Amniotic epithelial cell (primary cell): ENCODE measurements at places on chromosomes 16 and 17.
A peak's percentile ranks its signal among the peaks of the same experiment; 100 is the strongest.

DNA sequence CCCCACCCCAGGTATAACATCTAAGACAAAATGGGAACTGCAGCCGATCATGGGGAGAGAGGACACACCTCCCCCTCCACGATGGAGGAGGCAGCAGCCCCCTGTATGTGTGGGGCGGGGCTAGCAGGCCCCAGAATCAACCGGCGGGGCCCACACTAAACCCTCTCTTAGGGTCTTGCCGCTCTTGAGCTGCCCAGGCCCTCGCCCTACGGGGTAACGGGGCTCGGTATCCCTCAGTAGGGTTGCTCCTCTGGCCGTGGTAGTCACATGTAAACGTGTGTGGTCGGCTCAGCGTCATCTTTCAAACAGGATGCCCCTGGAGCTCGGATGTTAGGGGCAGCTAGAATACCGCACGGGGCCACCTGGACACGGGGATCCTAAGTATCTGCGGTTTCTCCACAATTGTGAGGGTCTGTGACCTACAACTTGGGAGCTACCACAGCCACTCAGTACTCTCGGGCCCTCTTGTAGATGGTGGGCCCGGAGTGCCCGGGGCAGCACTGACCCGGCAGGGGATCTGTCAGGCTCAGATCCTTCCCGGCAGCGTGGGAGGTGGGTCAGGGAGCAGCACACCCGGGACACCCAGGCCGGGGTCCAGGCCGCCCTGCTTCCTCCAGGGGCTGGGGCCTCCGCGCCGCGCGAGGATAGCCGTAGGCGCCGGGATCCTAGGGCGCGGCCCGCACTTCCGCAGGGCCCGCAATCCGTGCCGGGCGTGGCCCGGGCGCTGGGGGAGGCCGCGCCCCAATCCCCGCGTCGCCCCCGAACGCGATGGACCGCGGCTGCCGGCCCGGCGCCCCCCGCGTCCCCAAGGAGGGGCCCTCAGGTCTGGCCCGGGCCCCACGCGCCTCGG lies 781 bp downstream of the ARHGDIA start:
- peak; percentile 54 for DNase-seq

- DNase-seq, result no peak
Observed at GRCh38 chr16:56262551-56263245, 71.4 kb downstream of the GNAO1 start.

- DNase-seq, result peak; percentile 30
Observed at GRCh38 chr16:81495321-81496234, 51.0 kb downstream of the CMIP start.

GRCh38 chr16:85754413-85754812 lies 3.5 kb upstream of the C16orf74 start:
- no peak for DNase-seq

DNA sequence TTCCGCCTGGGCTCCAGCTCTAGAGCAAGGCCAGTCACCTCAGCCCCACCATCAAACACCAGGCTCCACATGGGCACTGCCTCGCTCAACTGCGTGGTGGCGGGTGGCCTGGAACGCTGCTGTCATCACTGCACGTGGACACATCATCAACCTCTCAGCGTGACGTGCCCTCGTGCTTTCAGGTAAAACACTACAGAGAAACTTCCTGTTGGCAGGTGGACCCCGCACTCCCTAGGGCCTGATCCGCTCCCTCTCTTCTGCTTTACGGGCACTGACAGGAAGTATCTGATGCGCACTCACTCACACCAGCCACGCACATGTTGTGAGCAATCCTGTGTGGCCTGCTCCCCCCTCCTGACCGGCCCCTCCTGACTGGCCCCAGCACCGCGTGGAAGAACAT lies 87.4 kb downstream of the ANKRD11 start:
- DNase-seq, result no peak

- no peak for DNase-seq
Observed at GRCh38 chr17:42553866-42554249, 1.1 kb downstream of the HSD17B1 start.
